Suppressor macrophage treated with lipopolysaccharide for 4 hours (primary cell): ENCODE measurements at places on chromosomes 5 and 9.
A peak's percentile ranks its signal among the peaks of the same experiment; 100 is the strongest.

- DNase-seq, result no peak
Measured at GRCh38 chr9:75995066-75995465, 104.6 kb downstream of the PCSK5 start.

DNA sequence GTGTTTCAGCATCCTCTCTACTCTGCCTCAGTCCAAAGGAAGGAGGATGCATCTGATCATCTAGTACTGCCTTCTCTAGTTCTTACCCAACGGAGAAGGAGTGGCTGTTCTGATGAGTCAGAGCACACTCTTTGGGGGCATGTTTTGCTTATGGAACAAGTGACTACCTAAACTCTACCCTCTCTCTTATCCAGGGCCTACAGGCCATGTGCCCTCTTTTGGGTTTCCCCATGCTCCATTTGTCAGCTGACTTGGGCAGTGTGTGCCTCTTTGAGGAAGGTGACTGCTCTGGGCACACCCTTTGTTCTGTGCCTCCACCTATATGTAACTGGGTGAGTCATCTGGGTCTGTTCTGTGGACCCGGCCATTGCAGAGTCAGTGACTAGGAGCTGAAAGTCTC lies 89.6 kb upstream of the BNC2 start:
- no peak for DNase-seq

DNA sequence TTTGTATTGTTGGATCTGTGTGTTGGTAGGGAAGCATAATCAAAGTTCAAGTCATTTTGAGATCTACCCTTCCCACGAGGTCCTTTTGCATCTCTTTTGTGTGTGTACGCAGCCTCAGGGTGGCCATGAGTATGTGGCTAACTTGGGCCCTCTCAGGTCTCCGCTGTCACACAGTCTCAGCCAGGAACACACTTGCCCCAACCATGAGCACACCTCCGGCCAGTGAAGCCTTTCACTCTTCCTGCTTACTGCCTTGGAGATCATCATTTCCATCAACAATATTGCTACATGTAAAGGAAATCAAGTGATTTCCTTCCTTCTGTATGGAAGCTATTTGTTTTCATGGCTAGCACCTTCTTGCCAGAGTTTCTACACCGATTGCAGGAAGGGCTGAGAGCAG lies 13.9 kb downstream of the ZNF346 start:
- no peak for DNase-seq

DNA sequence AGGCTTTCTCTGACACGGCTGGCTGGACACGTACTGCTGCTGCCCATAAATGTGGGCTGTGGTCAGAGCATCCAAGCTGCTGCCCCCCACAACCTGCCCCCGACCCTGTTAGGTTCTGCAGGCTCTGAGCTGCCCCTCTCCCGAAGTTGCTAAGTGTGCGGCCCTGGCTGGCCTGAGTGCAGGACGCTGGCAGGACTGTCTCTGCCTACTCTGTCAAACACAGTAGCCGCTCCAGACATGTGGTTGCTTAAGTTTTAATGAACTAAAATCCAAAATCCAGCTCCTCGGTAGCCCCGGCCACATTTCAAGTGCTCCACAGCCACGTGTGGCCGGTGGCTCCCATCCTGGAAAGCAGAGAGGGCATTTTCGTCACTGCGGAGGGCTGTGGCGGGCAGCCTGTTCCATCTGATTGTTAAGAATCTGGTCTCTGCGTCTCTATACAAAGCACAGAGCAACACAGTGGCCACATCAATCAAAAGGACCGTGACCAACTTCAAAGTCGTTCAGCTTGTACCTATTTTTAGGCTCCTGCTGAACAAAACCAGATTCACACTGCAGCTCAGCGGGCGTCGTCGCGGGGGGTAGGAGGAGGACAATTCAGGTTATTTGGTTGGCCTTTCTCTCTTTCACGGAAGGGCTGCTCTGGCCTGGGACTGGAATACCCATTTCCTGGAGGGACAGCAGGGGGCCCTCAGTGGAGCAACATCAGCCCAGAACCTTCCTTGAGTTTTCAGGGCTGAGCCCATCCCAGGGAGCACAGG lies 68.9 kb downstream of the PTCH1 start:
- DNase-seq, result no peak

DNA sequence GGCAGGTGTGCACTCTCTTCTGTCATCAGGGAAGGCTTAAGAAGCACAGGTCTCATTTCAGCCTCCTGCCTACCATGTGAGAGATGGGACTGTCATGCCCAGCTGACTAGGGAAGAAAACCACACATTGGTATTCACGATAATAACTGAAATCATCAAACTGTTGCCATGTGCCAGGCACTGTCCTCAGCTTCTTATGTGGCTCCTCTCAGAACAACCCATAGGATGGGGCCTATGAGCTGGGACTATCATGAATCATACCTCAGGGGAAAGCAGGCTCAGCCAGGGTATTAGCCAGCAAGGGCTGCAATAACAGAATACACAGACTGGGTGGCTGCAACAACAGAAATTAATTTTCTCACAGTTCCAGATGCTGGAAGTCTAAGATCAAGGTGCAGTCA lies 3.3 kb downstream of the AFAP1L1 start:
- DNase-seq, result peak; percentile 41

DNA sequence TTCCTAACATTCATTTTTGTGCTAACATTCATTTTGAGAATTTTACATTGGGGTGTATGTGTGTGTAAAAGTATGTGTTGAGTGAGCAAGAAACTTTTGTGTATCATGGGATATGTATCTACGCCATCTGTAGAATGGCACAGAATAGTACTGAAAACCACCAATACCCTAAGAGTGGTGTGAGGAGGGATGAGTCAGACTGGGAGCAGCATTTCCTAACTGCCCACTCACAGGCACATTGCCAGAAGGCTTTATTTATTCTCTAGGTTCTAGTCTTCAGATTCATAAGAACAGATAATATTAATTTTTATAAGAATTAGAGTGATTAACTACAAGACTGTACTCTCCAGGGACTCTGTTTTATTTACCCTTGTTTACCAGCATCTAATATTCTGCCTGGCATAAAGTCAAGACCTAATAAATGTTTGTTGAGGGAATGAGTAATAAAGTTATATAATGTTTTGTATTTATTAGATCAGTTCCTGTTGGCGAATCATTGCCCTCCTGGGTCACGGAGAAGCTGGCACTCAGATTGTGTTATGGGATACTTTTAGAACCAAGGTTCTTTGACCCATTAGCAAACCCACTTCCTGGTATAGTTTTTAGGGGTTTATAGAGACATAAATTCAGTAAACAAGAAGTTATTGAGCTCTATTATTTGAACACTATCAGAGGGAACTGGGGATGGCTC lies 159.1 kb upstream of the PPP2R2B start:
- peak; percentile 5 for DNase-seq

GRCh38 chr5:102528600-102528999 lies 29.8 kb upstream of the SLCO6A1 start:
- no peak for DNase-seq

DNA sequence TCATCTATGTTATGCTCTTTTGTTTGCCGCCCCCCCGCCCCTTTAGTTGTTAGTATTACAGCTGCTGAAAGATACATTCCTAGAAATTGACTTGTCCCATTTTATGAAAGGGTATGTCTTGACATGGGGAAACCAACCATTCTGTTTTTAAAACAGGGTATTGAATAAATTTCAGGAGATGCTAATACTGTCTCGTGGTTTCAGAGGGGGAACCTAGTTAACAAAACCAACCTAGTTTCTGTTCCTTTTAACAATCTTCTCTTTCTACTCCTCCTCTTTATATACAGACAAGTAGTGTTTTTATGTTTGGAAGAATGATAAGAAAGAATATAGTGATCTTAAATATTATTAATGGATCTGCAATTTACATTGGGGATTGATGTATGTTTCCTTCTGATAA lies 3.5 kb downstream of the PIP5K1B start:
- DNase-seq, result no peak

DNA sequence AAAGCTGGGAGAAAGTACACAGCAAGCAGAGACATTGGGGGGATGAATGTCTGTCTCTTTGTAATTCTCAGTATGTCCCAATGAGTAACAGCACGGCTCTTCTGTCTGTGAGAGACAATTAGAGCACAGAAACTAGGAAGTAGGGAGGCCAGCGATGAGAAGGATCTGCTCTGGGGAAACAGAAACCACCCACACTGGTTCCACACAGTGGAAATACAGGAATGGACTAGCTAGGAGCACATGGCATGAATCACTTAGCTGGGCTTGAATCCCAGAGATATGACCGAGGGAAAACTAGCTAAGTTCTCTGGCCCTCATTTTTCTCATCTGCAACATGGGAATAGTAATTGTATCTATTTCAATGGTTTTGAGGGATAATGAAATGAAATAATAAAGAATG lies 895.9 kb downstream of the TLE4 start:
- no peak for DNase-seq

DNA sequence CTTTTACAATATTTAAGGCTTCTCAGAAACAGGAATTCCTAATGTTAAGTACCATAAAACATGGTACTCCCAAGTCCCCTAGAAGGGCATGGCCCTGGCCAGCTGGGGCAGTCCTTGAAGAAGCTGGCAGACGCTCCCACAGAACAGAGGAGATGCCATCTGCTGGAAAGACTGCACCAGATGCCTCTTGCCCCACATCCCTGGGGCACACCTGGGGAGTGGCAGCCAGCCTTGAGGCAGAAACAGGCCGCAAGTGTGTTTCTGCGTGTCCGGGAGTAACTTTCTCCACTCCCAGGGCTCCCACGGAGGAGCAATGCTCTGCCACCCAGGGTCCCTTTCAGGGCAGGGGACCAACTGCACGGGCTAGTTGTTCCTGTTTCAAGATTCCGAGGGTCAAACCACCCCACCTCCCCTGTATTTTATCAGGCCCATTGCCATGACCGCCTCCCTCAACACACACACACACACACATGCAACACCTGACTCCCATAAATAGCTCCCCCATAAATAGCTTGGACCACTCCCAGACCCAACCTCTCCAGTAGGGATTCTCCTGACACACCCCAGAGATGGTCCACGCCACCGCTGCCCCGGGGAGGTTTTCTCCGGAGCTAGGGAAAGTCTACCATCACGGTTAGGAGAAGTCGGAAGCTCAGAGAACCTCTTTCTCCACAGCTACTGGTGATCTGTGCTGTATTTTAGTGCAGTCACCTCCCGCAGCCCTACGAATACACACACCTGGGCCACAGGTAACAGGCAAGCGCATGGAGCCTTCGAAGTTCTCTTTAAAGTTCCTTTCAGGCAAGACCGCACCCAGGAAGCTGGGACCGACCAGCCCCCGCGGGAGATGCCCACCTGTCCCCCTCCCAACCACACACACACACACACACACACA lies 1.5 kb downstream of the SPOCK1 start:
- no peak for DNase-seq

DNA sequence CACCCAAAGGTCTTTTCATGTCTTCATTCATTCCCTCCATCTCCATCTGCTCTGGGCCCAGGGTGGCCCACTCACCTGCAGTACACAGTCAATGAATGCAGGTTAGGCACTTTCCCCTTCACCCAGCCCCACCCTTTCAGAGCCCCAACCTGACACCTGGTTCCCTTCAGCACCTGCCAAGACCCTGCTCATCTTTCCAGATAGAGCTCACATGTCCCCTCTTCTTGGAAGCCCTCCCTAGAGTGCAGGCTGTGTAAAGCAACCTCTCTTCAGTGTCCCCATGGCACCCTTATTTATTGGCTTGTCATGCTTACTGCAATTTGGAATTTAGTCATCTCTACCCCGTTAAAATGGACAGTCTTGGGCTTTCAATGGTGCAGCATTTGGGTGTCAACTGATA lies 13.0 kb upstream of the CPEB4 start:
- no peak for DNase-seq

- DNase-seq, result peak; percentile 75
Measured at GRCh38 chr9:137240318-137240840, 708 bp upstream of the TUBB4B start.

- no peak for DNase-seq
Measured at GRCh38 chr9:21677834-21678233, 124.6 kb upstream of the MTAP start.

DNA sequence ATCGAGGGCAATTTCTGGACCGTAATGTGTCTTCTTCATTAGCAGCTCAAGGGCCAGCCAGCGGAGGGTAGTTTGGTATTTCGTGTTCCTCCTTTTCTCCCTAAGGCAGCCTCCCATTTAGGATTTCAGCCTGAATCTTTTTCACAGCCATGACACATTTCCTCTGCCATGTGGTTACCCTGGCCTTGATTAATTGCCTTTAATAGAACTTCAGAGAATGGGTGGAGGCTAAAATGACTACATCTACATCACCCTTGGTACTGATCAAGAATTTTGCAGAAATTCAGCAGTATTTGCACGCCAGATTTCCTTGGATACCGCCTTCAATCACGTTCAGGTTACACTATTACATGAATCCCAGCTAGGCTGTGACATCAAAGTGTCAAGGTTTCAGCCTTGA lies 58.0 kb downstream of the ADAMTS16 start:
- DNase-seq, result no peak

- peak; percentile 5 for DNase-seq
Measured at GRCh38 chr5:23139338-23140171, 286.4 kb upstream of the CDH12 start.

DNA sequence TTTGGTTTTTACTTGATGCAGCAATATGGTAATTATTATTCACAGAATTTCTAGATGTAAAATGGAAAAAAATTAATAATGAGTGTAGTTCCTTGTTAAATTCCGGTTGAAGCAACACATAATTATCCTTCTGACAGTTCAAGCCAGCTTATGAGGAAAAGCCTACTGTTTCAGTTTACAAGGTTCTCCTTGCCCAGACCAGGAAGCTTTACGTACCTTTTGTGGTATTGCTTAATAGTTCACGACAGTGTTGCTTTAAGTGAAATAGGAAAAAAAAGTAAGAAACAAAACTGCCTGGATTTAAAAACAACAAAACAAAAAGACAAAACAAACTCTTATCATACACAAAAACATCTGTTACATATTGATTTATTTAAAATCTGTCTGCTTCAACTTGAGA lies 547.3 kb upstream of the C9orf72 start:
- no peak for DNase-seq

GRCh38 chr5:119323601-119324000 lies 32.2 kb upstream of the TNFAIP8 start:
- no peak for DNase-seq

DNA sequence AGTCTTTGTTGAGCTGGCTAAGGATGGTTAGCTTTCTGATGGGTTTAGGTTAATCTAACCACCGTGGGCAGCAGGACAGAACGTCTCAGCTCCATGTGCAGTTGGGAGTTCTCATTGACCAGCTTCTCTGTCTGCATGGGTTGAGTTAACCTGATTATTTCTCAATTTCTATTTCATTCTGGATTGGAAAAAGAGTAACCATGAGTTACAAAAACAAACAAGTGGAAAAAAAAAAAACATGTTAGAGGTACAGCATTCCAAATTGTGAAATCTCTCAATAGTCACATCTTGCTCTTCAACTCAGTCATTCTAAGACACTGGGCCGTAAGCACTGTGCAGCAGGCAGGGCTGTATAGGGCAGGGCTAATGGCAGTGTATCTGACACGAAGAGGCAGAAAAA lies 343.7 kb upstream of the KLF4 start:
- DNase-seq, result no peak
